Psoas muscle (tissue), 8 donors: ENCODE measurements at places on chromosomes 5 and 9. TPM values are rescaled to one million over a fixed set of nuclear protein-coding genes. Genes with fewer than 3 reads are reported as not detected.

GRCh38 chr5:89546657-89547056 lies 663.7 kb upstream of the MEF2C start:
- no peak for DNase-seq

Gene NR4A3
- 9.3 TPM for total RNA-seq

GRCh38 chr5:151637676-151638075 lies 46.5 kb upstream of the FAT2 start:
- DNase-seq: no peak

Gene NME5
- 0.86 TPM for total RNA-seq

DNA sequence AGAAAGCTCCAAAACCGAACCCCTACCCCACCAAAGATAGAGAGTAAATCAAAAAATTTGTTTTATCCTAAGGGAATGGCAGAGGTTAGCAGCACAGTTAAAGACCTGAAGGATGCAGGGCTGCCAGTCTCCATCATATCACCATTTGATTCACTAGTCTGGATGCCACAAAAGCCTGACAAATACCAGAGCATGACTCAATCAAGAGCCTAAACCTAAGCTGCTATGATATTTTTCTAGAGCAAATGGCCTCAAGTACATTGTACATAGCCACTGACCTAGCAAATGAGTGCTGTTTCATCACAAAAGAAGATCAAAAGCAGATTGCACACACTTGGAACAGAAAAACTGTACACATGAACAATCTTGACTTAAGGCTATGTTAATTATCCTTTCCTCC lies 48.0 kb downstream of the DPYSL3 start:
- DNase-seq: no peak

DNA sequence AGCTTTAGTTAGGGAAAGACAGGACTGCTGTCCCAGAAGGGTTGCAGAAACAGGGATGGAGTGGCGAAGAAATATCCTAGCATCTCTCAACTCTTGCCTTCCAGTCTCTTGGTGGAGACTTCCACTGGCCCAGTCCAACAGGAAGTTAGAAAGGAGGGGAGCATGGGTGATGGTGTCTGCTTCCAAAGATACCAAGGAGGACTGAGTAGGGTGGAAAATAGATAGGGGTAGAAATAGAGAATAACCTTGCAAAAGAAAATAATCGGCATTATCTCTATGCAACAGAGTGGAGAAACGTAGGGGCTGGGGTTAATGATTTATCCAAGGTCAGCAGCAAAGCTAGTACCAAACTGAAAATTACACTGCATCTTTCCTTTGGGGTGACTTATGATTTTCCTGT lies 242.3 kb downstream of the PSAT1 start:
- no peak for DNase-seq

- DNase-seq: no peak
Observed at GRCh38 chr9:122307061-122307460, 42.4 kb downstream of the MRRF start.

GRCh38 chr5:107196500-107197059 lies 474.2 kb downstream of the EFNA5 start:
- no peak for DNase-seq

GRCh38 chr5:1484730-1485578 lies 38.8 kb downstream of the LPCAT1 start:
- no peak for DNase-seq

Gene MZB1
- 0.58 TPM for total RNA-seq

Gene FAM221B
- not detected for total RNA-seq

DNA sequence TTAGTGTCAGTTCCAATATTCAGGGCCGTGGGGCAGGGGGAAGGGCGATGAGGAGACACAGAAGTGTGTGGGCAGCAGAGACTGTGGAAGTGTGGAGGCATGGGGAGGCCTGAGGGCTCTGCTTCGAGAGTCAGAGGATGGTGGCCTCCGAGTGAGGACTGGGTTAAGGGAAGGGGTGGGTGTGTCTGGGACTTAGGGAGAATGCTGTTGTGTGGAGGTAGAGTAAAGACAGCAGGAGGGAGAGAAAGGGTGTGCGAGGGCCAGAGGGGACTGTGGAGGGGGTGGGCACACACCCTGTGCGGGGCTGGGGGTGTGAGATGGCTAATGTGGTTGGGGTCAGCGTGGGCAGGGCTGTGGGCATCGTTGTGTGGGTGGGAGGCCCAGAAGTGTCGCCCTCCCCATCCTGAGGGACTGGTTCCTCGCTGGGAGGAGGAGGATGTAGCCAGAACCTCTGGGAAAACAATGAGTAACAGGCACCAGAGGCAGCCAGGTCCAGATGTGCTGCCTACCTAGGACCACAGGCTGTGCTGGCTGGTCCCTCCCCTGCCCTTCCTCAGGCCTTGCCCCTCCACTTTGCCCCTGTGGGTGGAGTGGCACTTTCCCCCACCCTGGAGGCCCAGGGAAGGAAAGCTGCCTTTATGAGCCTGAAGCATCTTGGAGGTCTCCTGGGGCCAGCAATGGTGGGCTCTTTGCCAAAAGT lies 4.2 kb downstream of the USP20 start:
- DNase-seq: no peak

DNA sequence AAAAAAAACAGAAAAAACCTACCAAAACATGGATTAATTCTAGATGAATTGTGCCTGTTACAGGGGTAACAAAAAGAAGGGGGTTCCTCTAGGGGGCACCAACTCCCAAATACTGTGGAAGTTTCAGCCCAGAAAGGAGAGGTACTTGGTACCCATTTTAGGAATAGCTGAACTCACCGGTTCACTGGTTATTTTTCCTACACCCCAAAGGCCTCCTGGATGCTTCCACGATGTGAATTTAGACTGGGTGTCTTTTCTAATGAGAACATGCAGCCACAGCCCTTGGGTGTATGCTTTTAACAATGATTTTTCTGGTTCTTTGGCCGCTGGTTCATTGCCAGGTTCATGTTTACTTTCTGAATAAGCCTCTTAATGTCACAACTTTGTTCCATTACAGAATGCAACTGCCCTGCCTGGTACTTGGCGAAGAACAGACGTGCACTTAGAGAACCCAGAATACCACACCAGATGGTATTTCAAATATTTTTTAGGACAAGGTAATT lies 46.7 kb downstream of the GARNL3 start:
- no peak for DNase-seq

Gene MYOZ3
- 33.4 TPM for total RNA-seq
